ENCODE measurements at places on chromosomes 5 and 9. TPM values are rescaled to one million over a fixed set of nuclear protein-coding genes. Genes with fewer than 3 reads are reported as not detected.

CNTNAP3 gene
- total RNA-seq, result not detected

GGTA1 gene
- not detected for total RNA-seq

WDR55 gene
- total RNA-seq, result 35.9 TPM

CCL27 gene
- total RNA-seq, result 0.25 TPM

CACNA1B gene
- not detected for total RNA-seq

IDNK gene
- 9.1 TPM for total RNA-seq

HSPA5 gene
- total RNA-seq, result 277 TPM

RASGRF2 gene
- 7.9 TPM for total RNA-seq

NKD2 gene
- 33.6 TPM for total RNA-seq

SHROOM1 gene
- 3.0 TPM for total RNA-seq

HTR1A gene
- total RNA-seq, result not detected

SLC22A5 gene
- total RNA-seq, result 3.4 TPM

PLEKHG4B gene
- total RNA-seq, result not detected

FRRS1L gene
- not detected for total RNA-seq

MARCOL gene
- not detected for total RNA-seq

NUTM2F gene
- not detected for total RNA-seq

ANKRD34B gene
- not detected for total RNA-seq

COL23A1 gene
- total RNA-seq, result 0.09 TPM

CORO2A gene
- 3.2 TPM for total RNA-seq

IFNA21 gene
- total RNA-seq, result not detected

GABRG2 gene
- total RNA-seq, result 0.75 TPM

CAMK2A gene
- not detected for total RNA-seq

PCDHGA9 gene
- 0.25 TPM for total RNA-seq

HMGXB3 gene
- 36.6 TPM for total RNA-seq

RFK gene
- total RNA-seq, result 19.9 TPM

TAS2R1 gene
- total RNA-seq, result not detected

SUSD1 gene
- total RNA-seq, result 27.7 TPM

ZNG1A gene
- 25.4 TPM for total RNA-seq

SARDH gene
- total RNA-seq, result 0.68 TPM

PAEP gene
- not detected for total RNA-seq

SPATA24 gene
- 8.6 TPM for total RNA-seq

SIT1 gene
- total RNA-seq, result 205 TPM

IFNA2 gene
- not detected for total RNA-seq

SPINK4 gene
- not detected for total RNA-seq

FBP2 gene
- not detected for total RNA-seq

PGM5 gene
- not detected for total RNA-seq

OBP2B gene
- not detected for total RNA-seq

ABLIM3 gene
- not detected for total RNA-seq

AK1 gene
- total RNA-seq, result 46.5 TPM

LARP1 gene
- 231 TPM for total RNA-seq

Data from T-helper 2 cell treated with Interferon-gamma antibody and Interleukin-4, amounts not matched to agents 100 ng/mL and 5 ng/mL, for 36 hours (primary cell).